Fibroblast of pulmonary artery (primary cell): ENCODE measurements at places on chromosomes 3 and 15.

GRCh38 chr3:119652306-119653033 lies 7.9 kb downstream of the POPDC2 start:
- DNase-seq: no peak

DNA sequence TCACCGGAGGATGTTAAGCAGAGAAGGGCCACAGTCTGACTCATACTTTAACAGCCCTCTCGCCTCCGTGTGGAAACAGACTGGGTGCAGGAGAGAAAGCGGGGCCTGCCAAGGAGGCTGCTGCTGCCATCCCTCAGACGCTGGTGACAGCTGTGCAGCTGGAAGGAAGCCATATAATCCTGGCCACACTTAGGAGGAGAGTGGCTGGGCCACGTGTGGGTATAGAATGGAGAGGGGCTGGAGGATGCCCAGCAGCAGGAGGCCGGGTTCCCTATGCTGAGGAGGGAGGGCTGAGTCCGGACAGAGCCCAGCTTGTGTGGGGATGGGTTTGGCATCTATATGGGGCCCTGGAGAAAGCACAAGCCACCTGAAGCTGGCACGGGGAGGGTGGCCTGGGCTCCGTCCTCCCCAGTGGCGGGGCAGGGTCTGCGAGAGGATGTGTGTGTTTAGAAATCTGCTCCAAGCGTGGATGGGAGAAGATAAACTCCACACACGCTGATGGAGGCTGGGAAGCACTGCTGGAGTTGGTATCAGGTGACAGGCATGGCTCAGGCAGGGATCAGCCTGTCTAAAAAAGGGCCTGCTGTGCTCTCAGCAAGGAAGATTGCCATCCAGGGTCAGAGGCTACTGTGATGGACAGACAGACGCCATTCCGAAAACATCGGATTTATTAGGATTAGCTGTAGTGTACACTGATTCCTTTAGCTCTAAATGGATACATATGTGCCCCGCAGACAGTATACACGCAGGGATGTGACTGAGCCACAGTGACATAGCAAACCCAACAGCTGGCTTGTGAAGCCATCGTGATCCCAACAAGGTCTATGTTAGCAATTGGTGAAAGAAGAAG lies 15.9 kb downstream of the ABTB1 start:
- DNase-seq: peak; percentile 33

DNA sequence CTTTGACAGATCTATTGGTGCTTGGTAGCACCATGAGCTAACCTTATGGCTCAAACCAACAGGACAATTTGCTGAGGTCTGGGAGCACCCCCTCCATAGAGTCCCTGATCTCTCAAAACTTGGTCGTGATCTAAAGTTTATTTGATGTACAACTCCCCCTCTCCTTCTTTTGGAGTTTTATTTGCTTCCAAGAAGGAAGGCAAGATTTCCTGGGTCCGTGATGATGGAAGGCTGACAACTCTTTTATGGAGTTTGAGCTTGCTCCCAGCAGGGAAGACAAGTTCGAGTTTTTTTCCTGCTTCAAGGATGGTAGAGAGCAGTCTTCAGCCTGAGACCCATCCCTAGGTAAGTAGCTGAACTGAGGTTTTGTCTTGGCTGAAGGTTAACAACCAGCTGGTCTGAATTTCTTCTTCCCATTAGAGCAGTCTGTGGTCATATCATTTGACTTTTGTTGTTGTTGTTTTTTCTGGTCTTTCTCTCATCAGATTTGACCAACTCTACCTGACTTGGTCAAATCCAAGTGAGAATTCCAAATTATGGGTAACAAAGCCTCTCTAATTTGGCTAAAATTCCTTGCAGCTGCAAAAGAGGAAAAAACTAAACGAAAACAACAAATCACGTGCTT lies 2.8 kb upstream of the MUC20 start:
- no peak for DNase-seq

DNA sequence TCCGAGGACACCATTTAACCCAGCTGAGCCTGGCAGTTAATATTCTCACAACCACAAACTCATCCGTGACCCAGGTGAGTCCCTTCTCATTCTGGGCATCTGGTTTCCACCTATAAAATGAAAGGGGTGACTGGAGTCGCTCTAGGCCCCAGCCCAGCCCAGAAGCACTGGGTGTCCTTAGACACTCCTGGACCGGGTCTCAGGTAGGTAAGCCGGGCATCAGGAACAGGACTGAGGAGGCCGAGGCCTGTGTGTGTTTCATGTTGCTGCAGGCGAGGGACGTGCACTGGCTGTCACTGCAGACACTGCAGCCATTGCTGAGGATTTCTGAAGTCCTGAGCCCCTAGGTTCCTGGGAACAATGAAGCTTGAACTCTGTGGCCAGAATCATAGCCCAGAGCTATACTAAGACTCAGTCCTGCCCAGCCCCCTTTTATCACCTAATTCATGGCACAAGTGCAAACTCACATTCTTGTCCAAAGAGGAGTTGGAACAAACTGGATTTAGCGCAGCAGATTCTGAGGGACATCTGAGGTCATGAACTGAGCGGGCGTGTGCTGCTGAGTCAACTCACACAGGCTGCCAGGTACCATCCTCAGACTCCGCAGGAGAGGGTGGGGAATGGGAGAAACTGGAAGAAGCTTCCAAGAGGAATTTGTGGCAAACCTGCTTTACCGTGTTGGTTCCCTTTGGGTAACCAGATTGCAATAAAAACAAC lies 184.9 kb downstream of the FAM43A start:
- DNase-seq: peak; percentile 50

DNA sequence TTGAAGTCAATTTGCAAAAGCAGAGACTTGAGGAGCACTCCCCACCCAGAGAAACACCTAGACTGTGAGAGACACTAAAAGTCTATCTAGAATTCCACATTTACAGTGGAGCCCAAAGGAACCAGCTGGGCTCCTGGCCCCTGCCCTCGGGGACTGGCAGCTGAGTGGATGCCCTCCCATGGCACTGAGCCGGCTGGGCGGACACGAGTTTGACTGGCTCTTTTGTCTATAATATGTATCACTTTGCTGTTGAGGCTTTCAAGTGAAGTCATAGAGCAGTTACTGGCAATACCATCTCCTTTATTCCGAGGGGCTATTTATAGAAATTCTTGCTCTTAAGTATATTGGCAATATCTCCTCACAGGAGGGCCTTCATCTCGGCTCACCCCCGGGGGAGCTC lies 65.8 kb upstream of the TNFAIP8L3 start:
- no peak for DNase-seq

DNA sequence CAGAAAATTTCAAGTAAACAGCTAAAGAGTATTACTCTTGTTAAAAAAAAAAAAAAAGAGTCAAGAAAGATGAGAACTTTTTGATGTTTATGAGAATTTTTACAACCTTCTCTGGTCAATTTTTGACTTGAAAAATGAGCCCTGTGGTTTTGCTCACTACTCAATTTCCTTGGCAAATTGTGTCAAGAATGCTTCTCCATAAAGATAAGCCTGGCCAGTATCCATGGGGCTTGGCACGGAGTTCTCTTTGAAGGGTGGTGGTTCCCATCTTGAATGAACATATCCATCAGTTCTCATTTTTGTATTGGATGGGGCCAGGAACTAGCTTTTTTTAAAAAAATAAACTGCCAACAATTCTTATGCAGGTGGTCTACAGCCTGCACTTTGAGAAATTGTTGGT lies 179.9 kb downstream of the RYR3 start:
- DNase-seq: no peak

DNA sequence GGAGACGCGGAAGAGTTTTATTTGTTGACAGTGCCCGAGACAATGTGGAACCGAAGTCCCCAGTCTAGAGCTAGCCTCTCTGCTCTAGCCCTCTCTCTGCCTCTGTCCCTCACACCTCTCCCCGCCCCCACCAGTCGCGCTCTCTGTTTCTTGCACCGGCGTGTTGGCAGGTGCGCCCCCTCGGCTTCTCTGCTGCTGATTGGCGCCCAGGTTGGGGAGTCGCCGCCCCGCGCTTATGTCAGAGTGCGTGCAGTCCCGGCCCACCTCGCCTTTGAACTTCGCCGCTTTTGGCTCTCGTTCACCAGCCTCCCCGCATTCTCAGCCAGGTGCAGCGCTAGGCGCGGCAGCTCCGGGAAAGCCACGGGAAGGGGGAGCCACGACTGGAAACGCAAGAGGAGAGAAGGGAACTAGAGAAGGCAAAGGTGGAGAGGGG lies at the start of gene SOX14:
Gene SOX14 (plus strand): TSS at position 315 of the 433 bp plus-strand sequence. CDS start 470 bp downstream, outside the sequence.
- no peak for DNase-seq

GRCh38 chr3:72446218-72447058 lies 401.8 kb downstream of the SHQ1 start:
- DNase-seq: peak; percentile 49

GRCh38 chr15:62445244-62445643 lies 280.2 kb upstream of the C2CD4B start:
- DNase-seq: no peak

DNA sequence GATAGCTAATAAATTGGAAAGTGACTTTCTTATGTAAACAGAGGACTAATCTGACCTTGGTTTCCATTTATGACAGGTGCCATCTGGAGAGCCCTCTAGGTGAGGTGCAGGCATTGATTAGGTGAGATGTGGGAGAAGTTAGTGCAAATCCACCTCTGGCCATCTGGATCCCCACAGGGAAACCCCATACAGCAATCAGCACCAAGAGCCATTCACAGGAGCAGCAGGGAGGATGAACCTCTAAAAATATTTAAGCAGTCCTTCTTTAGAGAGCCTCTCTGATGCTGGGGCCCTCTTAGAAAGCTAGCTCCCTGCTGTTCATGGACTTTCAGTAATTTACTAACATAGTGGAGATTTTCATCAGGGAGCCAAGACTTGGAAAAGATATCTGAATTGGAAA lies 69.3 kb downstream of the CLSTN2 start:
- DNase-seq: no peak

DNA sequence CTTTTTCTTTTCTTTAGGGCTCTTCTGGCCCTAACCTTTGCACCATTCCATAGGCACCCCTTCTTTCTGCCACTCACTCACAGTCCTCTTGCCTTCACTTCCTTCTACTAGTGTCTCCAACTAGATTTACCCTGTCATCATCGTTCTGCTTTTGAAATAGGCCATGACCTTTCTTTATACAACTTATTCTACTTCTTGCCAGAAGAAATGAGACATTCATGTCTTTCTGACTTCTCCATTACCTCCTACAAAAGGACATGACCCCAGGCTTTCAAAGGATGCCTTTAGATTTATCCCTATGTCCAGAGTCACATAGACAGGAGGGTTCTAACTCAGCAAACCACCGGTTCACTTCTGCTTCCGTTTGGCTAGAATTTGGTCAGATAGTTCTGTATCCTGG lies 336.4 kb upstream of the LRRFIP2 start:
- no peak for DNase-seq

- peak; percentile 75 for DNase-seq
These were observed 19.2 kb downstream of the EID1 start for GRCh38 chr15:48896869-48897814.

DNA sequence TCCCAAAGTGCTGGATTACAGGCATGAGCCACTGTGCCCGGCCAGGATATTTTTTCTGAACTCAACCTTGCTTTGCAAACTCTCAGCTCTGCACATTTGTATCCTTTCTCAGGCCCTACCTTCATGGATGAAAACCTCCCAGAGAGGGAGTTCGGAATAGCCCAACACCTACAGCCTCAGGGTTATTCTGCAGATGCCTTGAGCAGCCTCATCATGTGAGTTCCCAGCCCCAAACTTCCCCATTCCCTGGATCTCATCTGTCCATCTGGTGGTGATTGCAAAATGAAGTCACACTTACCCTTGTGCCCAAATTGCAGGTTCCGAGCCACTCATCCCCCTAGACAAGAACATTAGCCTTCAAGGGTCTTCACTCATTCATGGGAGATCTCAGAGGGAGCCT lies 39.9 kb upstream of the KLHL25 start:
- DNase-seq: no peak

DNA sequence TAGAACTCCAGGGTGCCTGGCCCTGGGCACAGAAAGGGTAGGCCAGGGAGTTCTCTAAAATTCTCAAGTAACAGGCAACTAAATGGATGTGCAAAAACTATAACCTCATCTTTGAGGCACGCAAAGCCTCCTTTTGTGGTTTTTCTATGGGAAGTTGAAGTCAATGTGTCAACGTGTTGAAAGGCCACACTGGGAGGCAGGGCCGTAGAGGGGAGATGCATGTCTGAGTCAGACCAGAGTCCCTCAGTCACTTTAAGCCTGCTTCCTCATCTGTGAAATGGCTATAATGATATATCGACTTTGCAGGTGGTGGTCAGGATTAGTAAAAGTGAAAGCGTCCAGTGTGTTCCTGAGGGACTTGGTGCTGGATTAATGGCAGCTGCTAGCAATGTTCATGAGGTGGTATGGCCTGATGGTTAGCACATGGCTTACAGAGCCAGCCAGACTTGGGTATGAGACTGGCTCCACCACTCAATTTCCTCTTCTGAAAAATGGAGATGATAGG lies 17.0 kb downstream of the TGM5 start:
- DNase-seq: peak; percentile 52

- DNase-seq: no peak
These were observed 72.1 kb downstream of the NOX5 start for GRCh38 chr15:69086427-69087204.

- peak; percentile 38 for DNase-seq
These were observed 74.3 kb upstream of the PLSCR4 start for GRCh38 chr3:146325170-146325569.

- no peak for DNase-seq
These were observed 14.9 kb downstream of the SOX2 start for GRCh38 chr3:181726351-181727330.

- no peak for DNase-seq
These were observed 127.8 kb downstream of the STAG1 start for GRCh38 chr3:136624371-136624770.

GRCh38 chr3:55466526-55466925 lies 20.6 kb downstream of the WNT5A start:
- DNase-seq: no peak

DNA sequence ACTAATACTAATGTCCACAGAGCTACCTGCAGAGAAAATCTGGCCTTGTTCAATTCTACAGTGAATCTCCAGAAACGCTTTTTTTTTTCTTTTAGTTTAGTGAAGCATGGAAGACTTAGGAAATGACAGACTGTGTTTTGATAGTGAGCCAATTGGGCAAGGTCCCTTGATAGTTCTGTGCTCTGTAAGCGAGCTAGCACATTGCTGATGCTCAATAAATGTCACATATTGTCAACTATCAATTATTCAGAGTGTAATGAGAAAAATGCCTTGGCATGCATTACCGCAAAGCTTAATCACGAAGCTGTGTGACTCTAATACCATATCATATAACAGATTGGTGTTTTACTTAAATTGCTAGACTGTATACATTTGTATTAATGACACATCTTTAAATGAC lies 5.2 kb upstream of the C3orf85 start:
- DNase-seq: no peak

DNA sequence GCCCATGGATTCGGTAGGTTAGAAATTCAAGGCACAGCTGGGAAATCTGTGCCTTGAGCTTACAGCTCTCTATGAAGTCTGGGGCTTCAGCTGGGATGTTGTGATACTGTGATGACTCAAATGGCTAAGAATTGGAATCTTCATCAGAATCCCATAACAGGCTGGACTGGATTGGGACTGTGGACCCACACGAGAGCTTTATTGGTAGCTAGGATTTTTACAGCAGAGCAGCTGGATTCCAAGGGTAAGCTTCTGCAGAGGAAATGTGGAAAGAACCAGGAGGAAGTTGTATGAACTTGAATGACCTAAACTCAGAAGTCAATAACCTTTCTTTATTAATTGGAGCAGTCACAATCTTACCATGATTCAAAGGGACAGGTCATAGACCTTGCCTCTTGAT lies 1187.1 kb downstream of the ROBO1 start:
- no peak for DNase-seq

- no peak for DNase-seq
These were observed 34.8 kb downstream of the LIPC start for GRCh38 chr15:58466566-58466965.
